ENCODE measurements at places on chromosomes 11 and 22. TPM values are rescaled to one million over a fixed set of nuclear protein-coding genes. Genes with fewer than 3 reads are reported as not detected.

Gene BEST1
- total RNA-seq: 3.8 TPM

Gene ELFN2
- total RNA-seq: 0.13 TPM

Gene FAT3
- total RNA-seq: 13.9 TPM

Gene UBQLN3
- 0.13 TPM for total RNA-seq

Gene NECTIN1
- 4.6 TPM for total RNA-seq

Gene NAP1L4
- 101 TPM for total RNA-seq

Gene OR51B4
- not detected for total RNA-seq

Gene CD59
- 406 TPM for total RNA-seq

Gene KCNQ1OT1
- 6.4 TPM for total RNA-seq

Gene OR8D4
- 0.32 TPM for total RNA-seq

Gene LMNTD2
- 0.32 TPM for total RNA-seq

Gene RTN4R
- total RNA-seq: 0.26 TPM

Gene PDGFB
- 0.32 TPM for total RNA-seq

Gene GAB4
- not detected for total RNA-seq

Gene ZNF74
- total RNA-seq: 6.5 TPM

Gene DGAT2
- total RNA-seq: 2.4 TPM

Gene JAML
- total RNA-seq: not detected

Gene NNMT
- total RNA-seq: 975 TPM

Gene P2RY6
- 12.2 TPM for total RNA-seq

Gene DENND5A
- total RNA-seq: 133 TPM

Gene OR56B4
- not detected for total RNA-seq

Gene APOL1
- total RNA-seq: 29.0 TPM

Gene KIAA0930
- total RNA-seq: 40.9 TPM

Gene TRPC6
- 0.65 TPM for total RNA-seq

Gene CTR9
- 41.4 TPM for total RNA-seq

Gene PGGHG
- 11.0 TPM for total RNA-seq

Gene GRM5
- total RNA-seq: not detected

Gene MLC1
- not detected for total RNA-seq

Gene FOLR3
- 0.78 TPM for total RNA-seq

Gene C11orf98
- total RNA-seq: 26.1 TPM

Gene MMP27
- total RNA-seq: not detected

Gene SLC37A4
- total RNA-seq: 12.5 TPM

Gene APOL2
- 62.3 TPM for total RNA-seq

Gene SNX19
- 114 TPM for total RNA-seq

Gene KCNJ4
- not detected for total RNA-seq

Gene CYTH4
- not detected for total RNA-seq

Gene CRYBA4
- not detected for total RNA-seq

Gene GLB1L2
- total RNA-seq: 0.91 TPM

Gene SCARF2
- 19.0 TPM for total RNA-seq

Gene STK33
- 0.78 TPM for total RNA-seq

Gene TTC17
- 91.1 TPM for total RNA-seq

Gene SCGB2A2
- not detected for total RNA-seq

Gene SLC29A2
- total RNA-seq: 0.11 TPM

Gene RASD2
- 0.22 TPM for total RNA-seq

Gene UBQLNL
- total RNA-seq: 0.65 TPM

Gene SLC1A2
- 0.39 TPM for total RNA-seq

Gene OR4X2
- not detected for total RNA-seq

Gene MEI1
- total RNA-seq: 3.2 TPM

Gene ZNF280B
- total RNA-seq: 1.6 TPM

Gene HBD
- total RNA-seq: not detected
